ENCODE measurements at places on chromosomes 6 and 20. TPM values are rescaled to one million over a fixed set of nuclear protein-coding genes. Genes with fewer than 3 reads are reported as not detected.

- DNase-seq: no peak
Measured at GRCh38 chr6:48883116-48883515, 579.9 kb downstream of the MMUT start.

GRCh38 chr6:77038807-77039206 lies 424.5 kb downstream of the HTR1B start:
- no peak for DNase-seq

DNA sequence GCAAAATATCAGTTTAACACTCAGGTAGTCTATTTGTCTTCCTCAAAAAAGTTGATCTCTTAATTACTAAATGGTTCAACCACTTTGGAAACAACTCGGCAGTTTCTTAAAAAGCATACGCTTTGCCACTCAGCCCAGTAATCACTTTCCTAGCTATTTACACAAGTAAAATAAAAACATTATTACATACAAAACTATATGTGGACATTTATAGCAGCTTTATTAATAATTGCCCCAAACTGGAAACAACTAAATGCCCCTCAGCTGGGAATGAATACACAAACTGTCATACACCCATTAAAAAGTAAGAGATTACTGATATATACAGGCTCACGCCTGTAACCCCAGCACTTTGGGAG lies 7.4 kb downstream of the EEF1A1 start:
- no peak for DNase-seq

HS3ST5 gene
- not detected for total RNA-seq

GHRH gene
- not detected for total RNA-seq

C6orf58 gene
- not detected for total RNA-seq

POPDC3 gene
- total RNA-seq: not detected

- DNase-seq: peak; percentile 40
Measured at GRCh38 chr6:170292407-170293158, 1.7 kb upstream of the DLL1 start.

- no peak for DNase-seq
Measured at GRCh38 chr6:93562582-93562981, 143.2 kb upstream of the EPHA7 start.
